ENCODE measurements at places on chromosomes 6 and 20.

- no peak for DNase-seq
Measured at GRCh38 chr6:148247386-148248063, 95.1 kb upstream of the SASH1 start.

- peak; percentile 65 for DNase-seq
Measured at GRCh38 chr6:45419571-45420082, 41.9 kb upstream of the SUPT3H start.

GRCh38 chr6:14781772-14782525 lies 463.9 kb upstream of the JARID2 start:
- DNase-seq = no peak

DNA sequence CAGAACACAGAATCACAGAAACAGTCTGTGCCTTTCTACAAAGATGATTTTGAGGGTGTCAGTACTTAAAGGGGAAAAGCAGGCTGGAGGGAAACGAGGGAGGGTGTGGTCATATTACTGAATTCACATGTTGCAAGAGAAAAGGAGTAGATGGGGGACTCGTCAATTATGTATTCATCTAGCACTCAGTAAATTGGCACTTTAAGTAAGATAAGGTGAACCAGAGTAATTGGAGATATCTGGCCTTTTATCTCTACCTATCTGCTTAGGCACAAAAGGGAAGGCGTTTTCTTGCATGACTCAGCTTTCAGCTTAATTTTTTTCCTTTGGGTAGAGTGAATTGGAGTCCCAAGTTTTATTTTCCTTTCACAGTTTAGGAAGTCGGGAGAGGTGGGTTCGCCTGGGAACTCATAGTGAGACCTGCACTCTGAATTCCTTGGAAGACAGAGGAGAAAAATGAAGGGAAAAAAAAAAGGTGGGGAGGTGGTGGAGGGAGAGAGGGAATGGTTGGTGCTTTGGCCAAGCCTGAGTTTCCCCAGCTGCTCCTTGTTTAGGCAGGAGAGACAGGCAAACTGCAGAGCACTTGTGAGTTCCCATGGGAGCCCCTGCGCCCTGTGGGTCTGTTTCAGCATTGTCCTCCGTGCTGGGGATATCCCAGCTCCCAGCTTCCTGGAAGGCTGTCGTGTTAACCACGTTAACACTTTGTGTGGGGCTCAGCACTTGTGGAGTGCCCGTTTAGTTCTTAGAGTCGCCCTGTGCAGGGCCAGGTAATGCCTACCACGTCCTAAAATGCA lies 19.7 kb upstream of the GTSF1L start:
- DNase-seq = no peak

DNA sequence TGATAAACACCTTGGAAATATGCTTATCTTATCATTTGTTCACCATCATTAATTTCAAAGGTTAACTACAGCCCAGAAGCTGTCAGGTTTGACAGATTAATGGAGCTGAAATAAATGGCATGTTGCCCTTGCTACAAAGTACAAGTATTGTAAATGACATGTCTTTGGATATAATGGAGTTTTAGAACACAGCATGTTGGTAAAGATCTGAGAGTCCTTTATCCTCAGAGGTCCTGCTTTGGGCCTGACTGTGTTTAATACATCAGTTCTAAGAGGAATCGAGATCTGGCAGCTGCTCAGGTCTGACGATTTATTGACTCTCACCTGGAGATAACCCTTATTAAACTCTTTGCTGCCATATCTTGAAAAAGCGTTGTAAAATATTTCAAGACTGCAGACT lies 222.7 kb upstream of the OPRM1 start:
- DNase-seq = no peak
